ENCODE measurements at places on chromosomes 2 and 18. TPM values are rescaled to one million over a fixed set of nuclear protein-coding genes. Genes with fewer than 3 reads are reported as not detected.

The VWA3B gene
- total RNA-seq, result not detected

DNA sequence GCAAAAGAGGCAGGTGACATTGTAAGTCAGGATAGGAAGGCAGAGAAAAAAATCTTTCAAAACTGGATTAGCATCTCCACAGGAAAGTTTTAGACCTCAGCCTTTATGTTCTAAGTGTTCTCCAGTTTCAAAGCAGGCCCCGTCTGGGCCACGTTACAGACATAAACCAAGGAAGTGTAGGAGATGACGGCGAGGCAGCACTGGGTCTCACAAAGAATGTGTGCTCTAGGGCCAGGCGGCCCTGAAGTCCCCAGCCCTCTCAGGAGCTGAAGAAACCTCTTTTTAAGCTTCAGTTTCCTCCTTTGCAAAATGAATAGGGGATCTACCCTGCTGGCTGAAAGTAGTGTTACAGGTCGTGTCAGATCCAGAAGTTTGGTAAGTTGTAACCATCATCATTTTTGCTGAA is 81.7 kb downstream of the SPRED2 start:
- DNase-seq, result no peak

- peak; percentile 55 for DNase-seq
These were observed 7.2 kb upstream of the ACKR3 start for GRCh38 chr2:236562434-236562833.

- peak; percentile 16 for DNase-seq
These were observed 731.5 kb downstream of the LRP1B start for GRCh38 chr2:141399270-141399669.
